ENCODE measurements at places on chromosomes 1 and 21.

GRCh38 chr1:204418174-204419063, 6.8 kb upstream of the PPP1R15B start:
- peak; percentile 69 for DNase-seq

GRCh38 chr1:112245114-112245513, 150.9 kb upstream of the CTTNBP2NL start:
- no peak for DNase-seq

DNA sequence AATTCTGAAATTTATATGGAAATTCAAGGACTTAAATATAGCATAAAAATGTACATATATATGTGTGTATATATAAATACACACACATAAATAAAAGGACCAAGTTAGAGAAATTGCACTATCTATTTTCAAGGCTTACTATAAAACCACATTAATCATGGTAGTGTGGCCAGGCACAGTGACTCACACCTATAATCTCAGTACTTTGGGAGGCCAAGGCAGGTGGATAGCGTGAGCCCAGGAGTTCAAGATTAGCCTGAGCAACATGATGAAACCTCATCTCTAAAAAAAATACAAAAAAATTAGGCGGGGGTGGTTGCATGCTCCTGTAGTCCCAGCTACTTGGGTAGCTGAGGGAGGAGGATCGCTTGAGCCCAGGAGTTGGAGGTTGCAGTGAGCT, 171.4 kb upstream of the GORAB start:
- no peak for DNase-seq

DNA sequence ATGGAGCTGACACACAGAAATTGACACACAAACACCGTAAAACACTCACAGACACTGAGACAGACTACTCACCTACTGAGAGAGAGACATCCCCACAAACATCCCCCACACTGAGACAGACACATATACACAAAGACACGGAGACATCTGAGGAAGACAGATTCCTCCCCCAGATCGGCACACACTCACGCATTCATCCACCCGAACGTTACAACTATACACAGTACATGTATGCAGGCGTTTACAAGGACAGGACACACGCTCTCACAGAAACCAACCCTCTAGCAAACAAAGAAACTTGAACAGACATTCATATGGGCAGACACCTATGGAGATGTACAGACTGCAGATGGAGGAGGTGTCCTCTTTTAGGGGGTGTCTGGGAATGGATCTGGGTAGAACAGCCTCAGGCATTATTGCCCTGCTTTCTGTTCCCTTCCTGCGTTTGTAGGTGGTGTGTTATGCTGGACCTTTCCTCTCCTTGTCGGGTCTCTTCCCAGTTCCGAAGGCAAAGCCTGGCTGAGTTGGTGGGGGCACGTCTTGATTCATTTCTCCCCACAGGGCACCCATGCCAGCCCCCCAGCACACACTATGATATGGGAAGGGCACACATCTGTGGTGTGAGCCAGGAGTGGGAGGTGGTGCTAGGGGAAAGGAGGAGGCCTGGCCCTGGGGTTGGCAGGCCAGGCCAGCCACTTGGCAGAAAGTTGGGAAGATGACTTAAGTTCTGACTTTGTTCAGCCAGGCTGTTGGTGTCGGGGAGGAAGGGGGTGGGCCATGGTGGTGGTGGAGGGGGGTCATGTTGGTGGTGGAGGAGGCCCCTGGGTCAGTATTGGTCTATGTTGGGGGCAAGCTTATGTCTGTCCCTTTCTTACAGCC, 1.5 kb downstream of the KIRREL1 start:
- DNase-seq, result peak; percentile 34

GRCh38 chr1:93577536-93578432, 103.9 kb downstream of the BCAR3 start:
- DNase-seq, result no peak

Measured in fibroblast of skin of right quadriceps (primary cell).